SJCRH30 (cell line): ENCODE measurements at places on chromosomes 4 and X. TPM values are rescaled to one million over a fixed set of nuclear protein-coding genes. Genes with fewer than 3 reads are reported as not detected.

SMARCA1 gene
- 76.4 and 82.0 TPM in 2 replicates for total RNA-seq

LAMP2 gene
- total RNA-seq, result 137 and 143 TPM in 2 replicates

GRCh38 chr4:159937595-159937994, 834.7 kb downstream of the RAPGEF2 start:
- DNase-seq, result no peak

- DNase-seq, result no peak
Observed at GRCh38 chr4:128924951-128925350, 115.5 kb downstream of the JADE1 start.

GRCh38 chr4:146674829-146675570, 36.3 kb downstream of the POU4F2 start:
- no peak for DNase-seq

GRCh38 chrX:75748431-75748830, 36.6 kb downstream of the MAGEE2 start:
- no peak for DNase-seq

GRCh38 chr4:71206763-71207162, 132.1 kb upstream of the SLC4A4 start:
- DNase-seq, result no peak

DNA sequence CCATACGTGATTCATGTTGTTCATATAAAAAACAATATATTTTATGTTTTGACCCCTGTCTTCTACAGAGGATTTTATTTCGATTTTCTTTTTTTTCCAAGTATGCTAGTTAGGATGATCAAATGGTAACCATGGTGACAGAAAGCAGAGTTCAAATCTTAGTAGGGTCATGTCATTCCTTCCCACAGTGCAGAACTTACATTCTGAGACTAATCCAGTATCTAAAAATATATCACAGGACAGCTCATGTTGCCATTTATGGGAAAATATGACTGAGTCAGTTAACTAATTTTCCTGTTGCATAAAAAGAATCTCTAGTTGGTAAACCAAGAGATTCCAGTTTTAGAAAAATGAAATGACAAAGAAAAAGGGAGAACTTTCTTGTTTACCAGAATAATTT, 209.5 kb downstream of the PARM1 start:
- no peak for DNase-seq

GRCh38 chr4:162866565-162866964, 300.1 kb downstream of the NAF1 start:
- DNase-seq, result no peak

- DNase-seq, result no peak
Observed at GRCh38 chr4:111776561-111776960, 368.7 kb upstream of the FAM241A start.

DNA sequence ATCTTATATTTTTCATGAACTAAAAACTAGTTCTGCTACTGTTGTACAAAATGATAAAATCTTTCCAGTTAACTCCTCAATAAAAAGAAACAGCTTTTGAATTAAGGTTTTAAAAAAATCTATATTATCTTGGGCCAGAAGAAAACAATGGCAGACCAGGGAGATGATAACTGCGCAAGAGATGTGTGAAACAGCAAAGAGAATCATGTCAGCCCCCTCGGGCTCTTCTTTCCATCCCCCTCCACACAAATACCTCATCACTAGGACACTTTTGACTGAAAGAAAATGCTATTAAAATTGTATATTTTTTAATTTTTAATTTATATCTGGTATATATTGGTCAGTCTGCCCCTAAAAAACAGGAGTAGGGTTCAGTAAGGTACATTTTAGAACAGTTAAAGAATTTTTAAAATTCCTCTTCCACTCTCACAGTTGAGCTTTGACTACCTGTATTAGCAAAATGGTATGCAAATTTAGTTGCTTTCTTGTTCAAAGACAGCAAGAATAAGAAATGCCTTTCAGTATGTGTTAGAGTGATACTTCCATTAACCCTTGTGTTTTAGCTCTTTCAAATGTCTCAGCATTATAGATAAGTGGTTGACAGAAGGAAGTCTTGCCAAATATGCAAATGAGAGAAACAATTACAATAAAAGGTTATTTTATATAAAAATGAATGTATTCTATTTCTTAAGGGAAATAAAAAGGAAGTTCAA, 36.4 kb upstream of the LCORL start:
- no peak for DNase-seq

- DNase-seq, result no peak
Observed at GRCh38 chr4:14054391-14054790, 426.9 kb upstream of the BOD1L1 start.
